Stimulated activated CD4-positive, alpha-beta T cell treated with anti-CD3 and anti-CD28 coated beads, Interleukin-2, amount 100 ng/mL, for 24 hours (primary cell): ENCODE measurements at places on chromosomes 2 and 18.
A peak's percentile ranks its signal among the peaks of the same experiment; 100 is the strongest.

GRCh38 chr2:144507441-144508171 lies 12.3 kb downstream of the ZEB2 start:
- no peak for DNase-seq

- DNase-seq, result peak; percentile 76
These were observed 187.5 kb downstream of the TWIST2 start for GRCh38 chr2:239035361-239035814.

- DNase-seq, result no peak
These were observed 927.0 kb downstream of the DPP10 start for GRCh38 chr2:115369400-115369799.

GRCh38 chr18:79610461-79611039 lies 69.1 kb upstream of the CTDP1 start:
- no peak for DNase-seq

DNA sequence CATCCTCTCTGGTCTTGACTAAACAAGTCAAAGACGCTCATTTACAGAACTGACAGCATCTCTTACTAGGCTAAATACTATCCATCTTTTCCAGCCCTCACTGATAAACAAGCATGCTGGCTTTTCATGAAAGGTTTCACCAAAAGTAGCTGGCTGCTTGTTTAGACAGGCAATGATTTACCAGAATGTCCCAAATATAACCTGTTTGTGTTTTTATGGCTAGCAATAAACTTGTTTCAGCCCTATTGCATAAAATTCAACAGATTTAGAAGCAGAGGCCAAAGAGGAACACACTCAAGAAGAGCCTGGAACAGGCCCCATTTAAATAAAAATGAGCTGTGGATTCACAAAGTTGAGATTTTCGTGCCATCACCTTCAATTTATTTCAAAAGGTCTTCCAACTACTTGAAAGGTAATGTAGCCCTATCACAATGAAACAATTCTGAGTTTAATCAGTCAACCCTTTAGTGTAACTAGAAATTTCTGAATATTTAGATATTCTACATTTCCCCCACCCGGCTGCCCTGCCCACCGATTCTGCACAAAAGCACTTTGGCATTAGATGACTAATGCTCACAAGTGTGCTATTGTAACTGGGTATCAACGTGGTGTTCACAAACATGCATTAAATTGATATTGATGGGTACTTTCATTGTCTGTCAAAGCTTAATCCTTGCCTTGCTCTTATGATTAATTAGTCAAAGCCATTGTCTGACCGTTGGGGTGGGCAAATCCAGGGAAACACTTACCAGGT lies 54.0 kb downstream of the ST6GAL2 start:
- no peak for DNase-seq

DNA sequence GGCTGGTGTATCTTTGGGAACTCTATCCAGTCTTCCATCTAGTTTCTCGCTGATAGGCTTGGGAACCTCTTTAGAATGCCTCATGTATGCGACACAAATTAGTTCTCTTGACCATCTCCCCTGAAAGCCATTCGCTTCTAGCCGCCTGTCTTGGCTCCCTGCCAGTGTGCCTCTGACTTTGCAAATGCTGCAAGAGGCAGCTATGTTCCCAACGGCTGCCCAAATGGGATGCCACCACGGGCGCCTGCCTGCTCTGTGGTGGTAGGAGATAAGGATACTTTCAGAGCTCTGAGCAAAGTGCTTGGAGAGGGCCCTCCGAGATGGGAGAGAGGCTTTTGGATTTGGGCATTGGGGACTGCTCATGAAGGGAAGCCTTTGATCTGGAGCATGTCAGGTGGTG lies 77.7 kb upstream of the IGFBP5 start:
- no peak for DNase-seq

GRCh38 chr18:46013484-46014189 lies 46.5 kb upstream of the EPG5 start:
- DNase-seq, result peak; percentile 19

GRCh38 chr2:176280867-176281658 lies 11.8 kb downstream of the MTX2 start:
- no peak for DNase-seq

DNA sequence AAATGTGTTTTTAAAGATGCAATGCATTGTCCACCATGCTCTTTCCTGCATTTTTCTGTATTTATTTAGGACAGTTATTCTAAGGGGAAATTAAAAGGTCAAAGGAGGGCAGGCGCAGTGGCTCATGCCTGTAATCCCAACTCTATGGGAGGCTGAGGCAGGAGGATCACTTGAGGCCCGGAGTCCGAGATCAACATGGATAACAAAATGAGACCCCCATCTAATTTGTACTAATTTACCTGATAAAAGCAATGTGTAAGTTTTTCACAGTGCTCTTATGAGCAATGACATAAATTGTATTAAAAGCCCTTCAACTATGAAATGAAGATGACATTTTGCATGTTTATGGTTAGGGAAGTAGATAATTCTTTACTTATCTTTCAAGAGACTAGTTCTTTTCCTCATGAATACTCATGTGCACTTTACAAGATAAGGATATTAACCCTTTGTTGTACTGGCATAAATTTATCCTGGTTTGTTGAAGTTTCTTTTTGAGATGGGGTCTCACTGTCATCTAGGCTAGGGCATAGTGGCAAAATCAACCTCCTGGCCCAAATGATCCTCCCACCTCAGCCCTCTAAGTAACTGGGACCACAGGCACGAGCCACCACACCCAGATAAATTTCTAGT lies 9.7 kb downstream of the HSBP1L1 start:
- DNase-seq, result no peak

GRCh38 chr2:20657522-20658235 lies 6.8 kb upstream of the HS1BP3 start:
- no peak for DNase-seq

DNA sequence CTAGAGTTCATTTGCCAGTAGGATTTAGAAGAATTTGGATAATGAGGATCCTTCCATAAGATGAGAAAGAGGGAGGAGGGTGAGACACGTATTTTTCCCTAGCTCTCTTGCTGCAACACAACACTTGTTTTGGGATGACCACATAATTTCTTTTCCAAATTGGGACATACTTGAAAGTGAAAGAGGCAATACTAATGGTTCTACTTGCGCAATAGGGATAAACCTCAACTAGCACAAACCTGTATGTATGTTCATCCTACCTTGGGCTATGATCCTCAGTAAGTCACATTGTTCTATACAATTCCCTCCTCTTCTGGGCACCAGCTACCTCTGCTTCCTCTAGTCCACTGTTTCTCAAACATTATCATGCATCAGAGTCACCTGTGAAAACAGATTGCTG lies 1208.8 kb upstream of the LRRTM1 start:
- DNase-seq, result no peak

GRCh38 chr18:961644-962355 lies 57.1 kb downstream of the ADCYAP1 start:
- DNase-seq, result peak; percentile 62

- no peak for DNase-seq
These were observed 1412.0 kb upstream of the ZEB2 start for GRCh38 chr2:145931781-145932395.
